SK-N-SH treated with all-trans-retinoic acid at 6 μM for 48 hours (cell line): ENCODE measurements at places on chromosomes 11 and 22.

GRCh38 chr11:85752890-85753581 lies 57.9 kb downstream of the SYTL2 start:
- ATAC-seq = no peak

- no peak for ATAC-seq
Measured at GRCh38 chr11:85394283-85394682, 232.9 kb downstream of the DLG2 start.

GRCh38 chr11:19555266-19555665 lies 157.4 kb upstream of the NAV2 start:
- ATAC-seq = no peak

GRCh38 chr22:48800036-48800885 lies 1027.4 kb downstream of the BRD1 start:
- no peak for ATAC-seq

- ATAC-seq = no peak; the same call in 2 of the 3 replicates
Measured at GRCh38 chr11:45091563-45092403, 54.7 kb upstream of the PRDM11 start.

GRCh38 chr22:29758068-29758622 lies 8.7 kb downstream of the ZMAT5 start:
- ATAC-seq = no peak

DNA sequence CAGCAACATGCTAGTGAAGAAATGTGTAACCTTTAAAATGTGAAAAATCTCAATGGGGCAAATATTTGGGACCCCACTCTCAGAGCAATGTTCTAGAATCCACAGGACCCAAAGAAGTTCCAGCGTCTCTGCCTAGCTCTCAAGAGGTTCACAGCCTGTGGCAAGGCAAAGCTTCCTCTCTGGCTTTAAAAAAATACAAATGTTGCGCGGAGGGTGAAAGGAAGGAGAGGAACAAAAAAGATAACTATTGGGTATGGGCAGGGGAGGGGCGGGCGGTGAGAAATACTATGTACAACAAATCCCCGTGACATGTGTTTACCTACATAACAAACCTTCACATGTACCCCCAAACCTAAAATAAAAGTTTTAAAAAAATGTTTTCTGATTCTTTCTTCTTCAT lies 53.6 kb downstream of the PITPNB start:
- no peak for ATAC-seq

GRCh38 chr11:94196363-94196762 lies 67.7 kb downstream of the PANX1 start:
- ATAC-seq = no peak

DNA sequence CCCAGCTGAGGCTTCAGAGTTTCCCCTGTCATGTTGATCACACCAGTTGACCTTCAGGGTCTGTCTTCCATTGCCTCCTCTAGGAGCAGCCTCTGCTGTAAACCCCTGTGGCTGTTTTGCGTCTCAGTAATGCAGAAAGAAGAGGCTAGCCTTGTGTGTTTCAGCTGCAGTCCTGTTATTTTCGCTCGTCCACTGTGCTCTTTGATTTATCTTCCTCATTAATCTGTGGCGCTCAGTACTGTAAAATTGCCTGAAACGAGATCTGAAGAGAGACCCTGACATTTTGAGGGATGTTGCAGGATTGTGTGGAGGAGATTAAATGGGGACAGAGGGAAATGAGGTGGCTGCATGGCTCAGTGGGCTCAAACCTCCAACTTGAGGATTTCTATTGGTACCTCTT lies 163.7 kb downstream of the DBX1 start:
- ATAC-seq = no peak

- no peak for ATAC-seq
Measured at GRCh38 chr11:30583476-30584280, 2.5 kb downstream of the MPPED2 start.

DNA sequence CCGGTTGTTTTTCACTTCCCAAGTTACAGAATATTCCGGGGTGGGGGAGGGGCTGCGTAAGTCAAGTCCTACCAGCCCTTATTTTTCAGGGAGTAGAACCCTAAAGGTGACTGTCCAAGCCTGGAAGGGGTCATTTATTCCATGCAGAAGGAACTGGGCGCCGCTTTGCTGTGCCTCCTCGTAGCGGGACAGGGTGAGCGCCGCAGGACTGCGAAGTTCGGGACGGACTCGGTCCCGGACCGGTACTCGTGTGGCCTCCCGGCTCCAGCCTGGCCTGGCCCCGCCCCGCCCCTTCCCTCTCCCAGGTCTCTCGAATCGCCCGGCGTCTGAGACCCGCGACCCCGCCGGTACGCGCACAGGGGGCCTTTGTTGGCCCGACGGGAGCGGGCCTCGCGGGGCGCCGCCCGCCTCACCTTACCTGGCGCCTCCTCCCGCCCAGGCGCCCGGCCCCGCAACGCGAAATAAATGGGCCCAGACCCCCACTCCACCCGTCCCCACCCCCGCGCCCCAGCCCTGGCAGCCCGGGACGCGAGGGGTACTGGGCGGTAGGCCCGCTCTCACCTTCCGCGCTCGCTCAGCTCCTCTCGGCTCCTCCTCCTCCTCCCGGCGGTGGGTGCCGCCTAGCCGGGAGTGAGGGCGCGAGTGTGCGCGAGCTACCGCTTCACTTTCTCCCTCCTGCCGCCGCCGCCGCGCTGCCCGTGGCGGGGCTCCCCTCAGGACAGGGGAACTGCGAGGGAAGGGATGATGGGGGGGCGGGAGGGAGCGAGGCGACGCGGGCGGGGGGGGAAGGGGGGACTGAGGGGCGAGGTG lies 698 bp downstream of the PAK1 start:
- ATAC-seq = peak; percentile 79

DNA sequence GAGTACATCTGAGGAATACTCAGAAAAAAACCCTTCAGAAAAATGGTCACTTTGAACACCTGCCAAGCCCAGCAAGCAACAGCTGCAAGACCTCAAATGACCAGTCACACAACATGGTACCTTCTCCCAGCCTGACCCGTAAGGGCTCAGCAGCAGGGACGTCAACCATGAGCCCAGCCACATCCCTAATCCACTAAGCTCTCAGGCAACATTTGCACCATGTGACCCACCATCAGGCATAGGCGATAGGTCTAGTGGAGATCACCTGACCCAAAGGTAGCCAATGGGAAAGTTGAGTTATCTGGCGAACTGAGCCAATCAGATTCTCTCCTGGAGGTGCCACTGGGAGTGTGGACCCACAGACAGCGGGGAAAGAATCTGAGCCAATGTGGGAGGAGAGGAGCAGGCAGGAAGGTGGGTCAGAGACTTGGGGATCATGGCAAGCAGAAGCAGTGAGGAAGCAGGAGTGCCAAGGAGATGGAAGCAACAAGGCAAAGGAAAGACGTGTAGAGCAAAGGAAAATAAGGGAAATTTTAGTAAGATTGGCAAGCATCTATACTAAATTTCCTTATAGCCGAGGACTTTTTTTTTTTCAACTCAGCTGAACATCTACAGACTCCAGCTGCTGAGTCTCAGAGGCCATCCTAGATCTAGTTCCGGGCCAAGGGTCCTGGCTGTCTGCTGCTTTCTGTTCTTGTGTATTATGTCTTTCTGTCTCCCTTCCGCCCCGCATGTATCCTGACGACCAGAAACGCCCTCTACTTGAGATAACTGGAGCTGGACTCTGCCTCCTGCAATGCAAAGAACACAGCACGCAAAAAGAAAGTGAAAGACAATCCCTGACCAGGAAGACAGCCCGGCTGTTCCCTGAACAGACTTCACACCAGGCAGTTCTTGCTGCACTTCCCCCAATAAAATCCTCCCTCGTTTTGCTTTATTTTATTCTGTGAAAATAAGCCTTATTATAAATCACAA lies 11.0 kb upstream of the PLAAT2 start:
- ATAC-seq = no peak

- ATAC-seq = no peak
Measured at GRCh38 chr22:42490243-42490832, 29.3 kb downstream of the RRP7A start.

DNA sequence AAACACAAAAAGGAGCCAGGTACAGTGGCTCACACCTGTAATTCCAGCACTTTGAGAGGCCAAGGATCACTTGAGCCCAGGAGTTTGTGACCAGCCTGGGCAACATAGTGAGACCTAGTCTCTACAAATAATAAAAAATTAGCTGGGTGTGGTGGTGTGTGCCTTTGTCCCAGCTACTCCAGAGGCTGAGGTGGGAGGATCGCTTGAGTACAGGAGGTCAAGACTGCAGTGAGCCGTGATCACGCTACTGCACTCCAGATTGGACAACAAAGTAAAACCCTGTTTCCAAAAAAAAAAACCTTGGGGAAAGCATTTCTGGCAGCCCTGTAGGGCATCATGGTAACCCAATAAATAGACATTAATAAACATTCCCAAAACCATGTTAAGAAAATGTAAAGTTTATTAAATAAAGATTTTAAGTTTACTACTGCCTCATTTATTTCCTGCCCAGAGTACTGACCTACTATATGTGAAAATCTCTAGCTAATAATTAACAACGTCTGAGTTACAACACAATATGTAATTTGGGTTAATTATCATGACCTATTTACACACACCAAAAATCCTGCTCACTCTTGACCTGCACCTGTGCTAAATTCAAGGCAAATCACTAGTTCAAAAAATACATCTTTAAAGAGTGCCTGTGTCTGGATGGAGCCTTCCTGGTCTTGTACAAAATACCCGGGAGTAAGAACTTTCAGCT lies 8.4 kb downstream of the EEF1G start:
- ATAC-seq = no peak

GRCh38 chr11:65766535-65766934 lies 14.2 kb downstream of the AP5B1 start:
- peak; percentile 58 for ATAC-seq

- ATAC-seq = peak; percentile 80
Measured at GRCh38 chr11:24509114-24509513, 12.3 kb downstream of the LUZP2 start.

- ATAC-seq = no peak
Measured at GRCh38 chr11:100640071-100640470, 47.0 kb upstream of the ARHGAP42 start.

- ATAC-seq = no peak
Measured at GRCh38 chr11:2271077-2271326, 614 bp upstream of the ASCL2 start.

DNA sequence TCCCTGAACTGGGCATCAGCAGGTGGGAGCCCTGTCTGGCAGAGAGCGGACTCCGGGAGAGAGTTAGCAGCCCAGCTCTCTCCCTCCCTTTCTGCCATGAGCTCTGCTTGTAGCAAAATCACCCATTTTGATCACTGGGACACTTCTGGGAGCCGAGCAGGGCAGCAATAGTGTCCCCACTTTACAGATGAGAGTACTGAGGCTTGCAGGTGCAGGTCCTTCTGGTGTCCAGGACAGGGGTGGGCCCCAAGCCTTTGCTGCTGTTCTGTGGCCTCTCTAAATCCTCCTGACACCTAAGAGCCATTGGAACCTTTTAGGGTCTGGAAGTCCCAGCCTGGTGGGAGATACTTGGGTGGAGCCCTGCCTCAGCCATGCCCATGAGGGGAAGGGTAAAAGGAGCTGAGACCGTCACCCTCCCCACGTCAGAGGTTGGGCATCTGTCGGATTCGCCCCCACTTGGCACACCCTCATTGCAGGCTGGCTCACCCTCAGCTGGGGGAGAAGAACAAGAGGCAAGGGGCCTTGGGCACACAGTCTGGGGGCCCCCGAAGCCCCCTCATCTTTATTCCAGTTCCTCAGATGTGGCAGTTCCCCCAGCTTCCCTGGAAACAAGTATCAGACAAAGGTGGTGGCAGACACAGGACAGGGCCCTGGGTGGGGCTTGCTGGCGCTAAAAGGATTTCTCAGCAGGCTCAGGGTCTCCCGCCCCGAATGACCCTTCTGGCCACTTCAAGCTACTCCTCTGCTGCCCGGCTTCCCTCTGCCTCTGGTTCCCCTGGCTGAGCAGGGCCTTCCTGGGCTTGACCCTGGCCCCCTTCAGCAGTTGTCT lies 4.5 kb downstream of the RIN1 start:
- ATAC-seq = no peak

DNA sequence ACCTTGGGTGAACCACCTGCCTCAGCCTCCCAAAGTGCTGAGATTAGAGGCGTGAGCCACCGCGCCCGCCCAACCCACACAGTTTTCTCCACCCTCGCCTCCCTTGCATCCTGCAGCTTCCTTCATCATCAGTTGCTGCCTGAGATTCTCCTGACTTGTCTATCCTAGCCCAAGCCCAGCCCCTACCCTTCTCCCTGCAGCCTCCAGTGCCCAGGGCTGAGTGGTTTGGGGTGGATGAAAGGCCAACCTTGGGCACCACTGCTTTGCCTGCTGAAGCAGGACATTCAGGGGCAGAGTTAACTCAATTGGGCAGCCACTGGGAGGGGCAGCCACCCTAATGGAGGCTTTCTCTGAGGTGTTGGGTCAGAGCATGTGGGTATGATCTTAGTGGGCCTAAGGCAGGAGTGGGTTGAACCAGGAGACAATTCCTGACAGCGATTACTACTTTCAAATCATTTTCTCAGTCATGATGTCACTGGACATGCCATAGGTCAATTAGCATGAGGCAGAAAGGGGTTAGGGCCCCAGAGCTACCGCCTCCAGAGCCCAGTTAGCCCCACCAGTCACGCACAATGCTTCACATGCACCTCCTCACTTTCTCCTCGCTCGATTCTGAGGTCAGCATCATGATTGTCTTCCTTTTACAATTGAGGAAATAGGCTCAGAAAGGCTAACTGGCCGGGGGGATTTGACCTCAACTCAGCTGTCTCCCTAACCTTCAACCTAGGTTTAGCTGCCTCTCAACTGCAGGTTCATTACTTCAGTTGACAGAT lies 1.0 kb upstream of the FKBP2 start:
- ATAC-seq = no peak

- peak; percentile 78 for ATAC-seq
Measured at GRCh38 chr11:34149786-34150185, 44.4 kb downstream of the NAT10 start.

- ATAC-seq = no peak
Measured at GRCh38 chr22:42820045-42820763, 36.9 kb downstream of the ARFGAP3 start.

- peak; percentile 62; the same call in 2 of the 3 replicates for ATAC-seq
Measured at GRCh38 chr11:34869425-34869824, 46.8 kb downstream of the APIP start.
